GM13977 (cell line): ENCODE measurements at places on chromosomes 1 and 21.

- DNase-seq = no peak
These were observed 206.9 kb downstream of the ASTN1 start for GRCh38 chr1:176957603-176958002.

GRCh38 chr1:31931593-31932225 is 6.5 kb downstream of the PTP4A2 start:
- DNase-seq = no peak

GRCh38 chr21:32387151-32387550 is 5.7 kb downstream of the URB1 start:
- DNase-seq = no peak

- DNase-seq = no peak
These were observed 108.5 kb upstream of the SERTAD4 start for GRCh38 chr1:210123924-210124589.

GRCh38 chr1:85339089-85339488 is 62.7 kb upstream of the BCL10 start:
- no peak for DNase-seq

- no peak for DNase-seq
These were observed 225.0 kb downstream of the SEC16B start for GRCh38 chr1:177744906-177745305.

DNA sequence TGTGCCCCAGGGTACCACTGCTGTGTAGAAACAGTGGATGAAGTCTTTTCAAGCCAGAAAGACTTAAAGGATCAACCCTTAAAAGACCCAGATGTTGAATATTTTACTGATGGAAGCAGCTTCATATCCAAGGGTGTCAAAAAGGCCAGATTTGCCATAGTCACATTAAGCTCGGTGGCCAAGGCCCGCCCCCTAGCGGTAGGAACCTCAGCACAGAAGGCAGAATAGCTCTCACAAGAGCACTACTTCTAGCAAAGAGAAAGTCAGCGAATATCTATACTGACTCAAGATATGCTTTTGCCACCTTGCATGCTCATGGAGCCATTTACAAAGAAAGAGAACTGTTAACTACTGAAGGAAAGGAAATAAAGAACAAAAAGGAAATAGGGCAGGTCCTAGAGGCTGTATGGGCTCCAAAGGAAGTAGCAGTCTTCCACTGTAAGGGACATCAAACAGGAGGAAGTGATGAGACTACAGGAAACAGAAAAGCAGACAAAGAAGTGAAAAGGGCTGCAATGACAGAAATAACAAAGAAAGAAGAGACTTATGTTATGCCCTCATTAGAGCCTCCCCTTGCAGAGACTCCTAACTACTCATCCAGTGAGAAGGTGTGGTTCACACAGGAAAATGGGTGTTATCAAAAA is 90.5 kb downstream of the LIPI start:
- DNase-seq = peak; percentile 22

DNA sequence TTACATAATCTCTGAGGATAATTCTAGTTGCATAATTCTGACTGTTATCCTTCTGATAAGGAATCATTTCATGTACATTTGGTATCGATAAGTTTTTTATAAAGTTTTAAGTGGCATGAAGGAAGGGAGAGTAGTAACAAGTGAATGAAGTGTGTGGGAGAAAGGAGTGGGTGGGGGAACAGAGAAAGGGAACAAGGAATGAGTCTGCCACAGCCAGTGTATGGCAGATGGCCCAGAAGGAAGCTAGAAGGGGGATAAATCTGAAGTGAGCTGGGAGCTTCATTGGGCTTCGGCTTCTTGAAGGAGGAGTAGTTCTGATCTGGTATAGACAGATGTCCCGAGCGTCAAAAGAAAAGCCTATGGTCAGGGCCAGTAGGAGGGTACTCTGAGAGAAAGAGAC is 18.6 kb downstream of the ZBTB40 start:
- DNase-seq = no peak

GRCh38 chr1:215526147-215526845 is 40.8 kb upstream of the KCTD3 start:
- DNase-seq = peak; percentile 25

DNA sequence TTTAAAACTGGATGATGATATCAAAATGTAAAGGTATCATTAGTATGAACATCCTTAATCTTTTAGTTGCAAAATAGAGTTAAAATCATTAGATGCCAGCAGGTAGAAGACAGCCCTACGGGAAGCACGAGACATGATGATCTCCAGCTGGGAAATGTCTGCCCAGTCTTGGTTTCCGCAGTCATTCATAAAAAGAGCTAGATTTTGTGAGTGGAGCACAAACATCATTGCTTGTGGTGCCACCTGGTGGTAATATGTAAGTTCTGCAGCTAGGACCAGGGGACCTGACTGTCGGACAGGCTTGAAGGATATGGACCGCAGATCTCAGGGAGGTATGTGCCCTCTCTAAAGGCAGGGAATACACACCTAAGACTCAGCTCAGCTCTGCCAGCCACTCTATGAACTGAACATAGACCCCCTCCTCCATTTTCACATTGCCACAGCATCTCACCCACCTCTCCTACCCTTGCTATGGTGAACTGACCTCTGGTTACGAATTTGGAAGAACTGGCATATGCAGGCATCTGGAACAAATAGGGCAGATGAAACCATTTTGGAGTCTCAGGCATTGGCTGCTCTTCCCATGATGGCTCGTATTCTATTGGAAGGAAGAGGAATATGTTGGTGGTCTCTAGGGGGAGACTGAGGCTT is 9.2 kb downstream of the FCMR start:
- DNase-seq = peak; percentile 80

GRCh38 chr1:162279136-162279498 is 97.5 kb downstream of the SPATA46 start:
- no peak for DNase-seq

- no peak for DNase-seq
These were observed 432.2 kb downstream of the PCP4 start for GRCh38 chr21:40299451-40299850.

DNA sequence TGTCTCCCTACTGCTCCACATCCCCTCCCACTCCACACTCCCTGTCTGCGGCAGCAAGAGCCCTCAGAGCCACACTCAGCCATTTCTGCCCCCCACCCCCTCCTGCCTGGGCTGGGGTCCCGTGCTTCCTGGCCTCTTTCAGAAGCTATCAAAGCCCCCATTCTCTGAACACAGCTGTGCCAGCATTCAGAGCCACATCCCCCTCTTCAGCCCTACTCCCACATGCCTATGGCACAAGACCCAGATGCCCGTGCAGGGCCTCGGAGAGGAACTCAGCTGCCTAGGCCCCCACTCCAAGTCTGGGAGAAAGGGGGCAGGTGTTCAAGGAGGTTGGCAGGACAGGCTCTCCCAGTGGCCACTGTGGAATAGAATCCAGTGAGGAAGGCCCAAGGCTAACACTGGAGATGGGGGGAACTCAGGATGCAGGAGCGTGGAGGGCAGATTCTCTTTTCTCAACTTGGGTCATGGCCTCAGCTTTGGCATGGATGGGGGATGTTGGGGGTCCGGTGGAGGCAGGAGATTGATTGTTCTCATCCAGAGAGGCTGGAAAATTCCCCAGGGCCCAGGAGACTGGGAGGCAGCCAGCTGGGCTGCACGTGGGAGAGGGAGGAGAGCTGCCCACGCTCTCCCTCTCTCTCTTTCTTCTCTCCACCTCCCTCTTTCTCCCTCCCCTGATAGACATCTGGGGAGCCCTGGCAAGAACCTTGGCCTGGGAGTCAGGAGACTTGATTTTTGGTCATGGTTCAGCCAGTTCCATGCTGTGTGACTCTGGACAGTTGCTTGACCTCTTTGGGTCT is 3.5 kb upstream of the BCAN start:
- no peak for DNase-seq

DNA sequence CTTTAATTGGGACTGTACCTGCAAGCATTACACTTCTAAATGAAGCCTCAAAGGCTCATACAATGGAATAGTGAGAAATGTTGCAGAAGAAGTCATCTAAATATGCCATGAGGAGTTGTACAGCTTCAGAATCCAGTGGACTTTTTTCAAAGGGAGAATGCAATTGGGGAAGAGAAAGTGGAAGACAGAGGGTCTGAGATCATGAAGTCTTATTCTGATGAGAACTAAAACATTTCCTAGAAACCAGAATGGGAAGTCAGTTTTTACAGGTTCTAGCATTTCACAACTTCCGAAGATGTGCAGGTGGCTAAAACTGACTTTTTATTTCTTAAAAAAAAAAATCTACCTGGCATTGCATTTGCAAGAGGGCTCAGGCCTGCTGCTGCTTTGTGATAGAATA is 424.4 kb upstream of the RUNX1 start:
- no peak for DNase-seq

DNA sequence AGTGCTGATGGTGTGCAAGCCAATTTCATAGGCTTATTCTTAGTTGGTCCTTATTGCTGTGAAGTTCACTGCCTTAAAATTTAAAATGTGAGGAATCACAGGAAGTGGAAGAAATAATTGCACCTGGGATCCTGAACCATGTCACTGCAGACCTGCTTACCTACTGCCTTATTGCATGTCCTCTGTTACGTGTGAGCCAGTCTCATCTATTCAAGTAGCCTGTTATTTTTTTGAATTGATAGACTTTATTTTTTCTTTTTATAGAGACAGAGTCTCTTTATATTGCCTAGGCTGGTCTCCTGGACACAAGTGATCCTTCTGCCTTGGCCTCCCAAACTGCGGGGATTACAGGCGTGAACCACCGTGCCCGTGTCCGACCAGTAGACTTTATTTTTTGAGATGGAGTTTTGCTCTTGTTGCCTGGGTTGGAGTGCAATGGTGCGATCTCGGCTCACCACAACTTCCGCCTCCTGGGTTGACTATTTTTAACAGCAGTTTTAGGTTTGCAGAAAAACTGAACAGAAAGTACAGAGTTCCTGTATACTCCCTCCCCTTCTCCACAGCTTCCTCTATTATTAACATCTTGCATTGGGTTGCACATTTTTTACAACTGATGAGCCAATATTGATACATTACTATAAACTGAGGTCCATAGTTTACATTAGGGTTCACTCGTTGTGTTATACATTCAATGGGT is 14.0 kb upstream of the DISC1 start:
- DNase-seq = no peak

DNA sequence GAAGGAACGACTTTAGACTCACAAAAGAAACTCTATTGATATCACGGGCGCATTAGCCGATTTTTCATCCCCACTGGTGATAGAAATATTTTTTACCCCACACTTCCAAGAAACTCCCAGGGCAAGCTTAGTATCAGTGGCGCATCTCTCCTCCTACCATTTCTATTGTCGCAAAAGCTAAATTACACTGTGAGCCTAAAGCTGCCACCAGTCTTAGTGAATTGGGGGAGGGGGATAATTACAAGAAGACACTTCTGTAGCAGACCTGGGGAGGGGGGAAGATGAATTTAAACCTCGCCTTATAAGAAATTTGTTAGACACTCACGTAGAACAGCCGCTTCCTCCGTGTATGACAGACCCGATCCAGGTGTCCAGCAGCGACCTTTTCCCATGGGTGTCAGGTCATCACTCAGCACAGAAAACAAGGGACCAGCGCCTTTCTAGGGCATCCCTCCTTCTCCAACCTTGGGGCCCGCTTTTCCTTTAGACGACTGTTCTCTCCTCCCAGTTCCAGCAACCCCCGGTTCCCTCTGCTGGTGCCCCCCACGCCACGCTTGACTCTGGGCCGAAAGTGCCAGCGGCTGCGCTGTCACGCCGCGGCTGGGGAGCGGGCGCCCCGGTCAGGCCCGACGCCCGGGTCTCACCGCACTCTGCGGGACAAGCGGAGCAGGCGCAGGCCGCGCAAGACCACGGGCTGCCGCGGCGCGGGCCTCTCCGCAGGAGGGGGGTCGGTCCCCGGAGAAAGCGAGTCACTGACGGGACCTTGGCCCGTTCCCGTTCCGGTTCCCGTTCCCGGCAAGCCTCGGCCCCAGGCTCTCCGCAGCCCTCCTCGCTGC is 821 bp downstream of the PHC2 start:
- peak; percentile 12 for DNase-seq

GRCh38 chr1:33050221-33051076 is 13.8 kb upstream of the AK2 start:
- no peak for DNase-seq

DNA sequence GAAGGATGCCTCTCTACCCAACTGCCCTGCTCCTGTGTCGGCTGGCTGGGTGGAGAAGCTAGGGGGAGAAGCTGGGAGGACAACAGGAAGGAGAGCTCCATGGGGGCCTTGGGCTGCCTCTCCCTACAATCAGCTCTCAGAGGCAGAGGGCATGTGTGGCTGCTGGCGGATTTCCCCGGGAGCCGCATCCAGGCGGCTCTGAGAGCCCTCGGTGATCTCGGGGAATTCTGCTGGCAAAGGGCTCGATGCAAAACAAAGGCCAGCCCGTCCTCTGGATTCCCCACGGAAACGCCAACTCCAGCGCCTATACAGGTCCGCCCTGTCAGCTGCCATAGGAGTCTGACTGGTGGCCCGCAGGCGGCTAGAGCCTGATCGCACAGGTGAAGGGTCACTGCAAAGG is 26.4 kb upstream of the EVA1B start:
- no peak for DNase-seq

GRCh38 chr1:23600283-23600682 is 41.0 kb upstream of the ID3 start:
- peak; percentile 54 for DNase-seq

DNA sequence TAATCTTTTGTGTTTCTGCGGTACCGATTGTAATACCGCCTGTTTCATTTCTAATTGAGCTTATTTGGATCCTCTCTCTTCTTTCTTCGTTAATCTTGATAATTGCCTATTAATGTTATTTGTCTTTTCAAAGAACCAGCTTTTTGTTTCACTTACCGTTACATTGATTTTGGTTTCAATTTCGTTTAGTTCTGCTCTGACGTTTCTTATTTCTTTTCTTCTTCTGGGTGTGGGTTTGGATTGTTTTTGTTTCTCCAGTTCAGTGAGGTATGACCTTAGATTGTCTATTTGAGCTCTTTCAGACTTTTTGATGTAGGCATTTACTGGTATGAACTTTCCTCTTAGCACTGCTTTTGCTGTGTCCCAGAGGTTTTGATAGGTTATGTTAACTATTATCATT is 9.4 kb downstream of the OR2M2 start:
- no peak for DNase-seq

DNA sequence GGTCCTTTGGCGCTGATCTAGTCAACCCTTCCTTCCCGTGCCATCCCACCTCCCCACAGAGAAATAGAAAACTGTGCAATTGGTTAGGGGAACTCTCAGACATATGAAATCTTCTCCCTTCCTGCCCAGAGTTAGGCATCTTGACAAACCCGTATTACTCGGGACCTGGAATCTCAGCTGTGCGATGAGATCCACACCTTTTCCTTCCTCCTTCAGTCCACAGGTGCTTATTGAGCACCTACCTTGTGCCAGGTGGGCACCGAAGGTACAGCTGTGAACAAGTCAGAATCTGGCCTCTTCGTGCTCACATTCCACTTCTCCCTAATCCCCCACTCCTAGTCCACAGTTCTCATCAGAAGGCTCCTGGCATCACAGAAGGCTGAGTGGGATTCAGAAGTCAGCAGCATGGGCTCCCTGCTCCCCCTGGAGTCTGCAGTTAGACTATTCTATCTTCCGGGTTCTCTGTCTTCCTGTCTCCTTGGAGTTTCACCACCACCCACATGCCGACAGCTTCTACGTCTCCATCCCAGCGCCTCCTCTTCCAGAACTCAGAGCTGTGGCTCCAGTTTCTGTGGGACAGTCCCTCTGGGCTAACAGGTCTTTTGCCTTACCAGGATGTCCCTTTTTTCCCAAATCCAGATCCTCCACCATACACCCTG is 23.0 kb downstream of the KNCN start:
- DNase-seq = no peak

GRCh38 chr1:24961961-24962861 is 32.1 kb upstream of the RUNX3 start:
- DNase-seq = no peak
